ENCODE measurements at places on chromosomes 11 and 22.
A peak's percentile ranks its signal among the peaks of the same experiment; 100 is the strongest.

DNA sequence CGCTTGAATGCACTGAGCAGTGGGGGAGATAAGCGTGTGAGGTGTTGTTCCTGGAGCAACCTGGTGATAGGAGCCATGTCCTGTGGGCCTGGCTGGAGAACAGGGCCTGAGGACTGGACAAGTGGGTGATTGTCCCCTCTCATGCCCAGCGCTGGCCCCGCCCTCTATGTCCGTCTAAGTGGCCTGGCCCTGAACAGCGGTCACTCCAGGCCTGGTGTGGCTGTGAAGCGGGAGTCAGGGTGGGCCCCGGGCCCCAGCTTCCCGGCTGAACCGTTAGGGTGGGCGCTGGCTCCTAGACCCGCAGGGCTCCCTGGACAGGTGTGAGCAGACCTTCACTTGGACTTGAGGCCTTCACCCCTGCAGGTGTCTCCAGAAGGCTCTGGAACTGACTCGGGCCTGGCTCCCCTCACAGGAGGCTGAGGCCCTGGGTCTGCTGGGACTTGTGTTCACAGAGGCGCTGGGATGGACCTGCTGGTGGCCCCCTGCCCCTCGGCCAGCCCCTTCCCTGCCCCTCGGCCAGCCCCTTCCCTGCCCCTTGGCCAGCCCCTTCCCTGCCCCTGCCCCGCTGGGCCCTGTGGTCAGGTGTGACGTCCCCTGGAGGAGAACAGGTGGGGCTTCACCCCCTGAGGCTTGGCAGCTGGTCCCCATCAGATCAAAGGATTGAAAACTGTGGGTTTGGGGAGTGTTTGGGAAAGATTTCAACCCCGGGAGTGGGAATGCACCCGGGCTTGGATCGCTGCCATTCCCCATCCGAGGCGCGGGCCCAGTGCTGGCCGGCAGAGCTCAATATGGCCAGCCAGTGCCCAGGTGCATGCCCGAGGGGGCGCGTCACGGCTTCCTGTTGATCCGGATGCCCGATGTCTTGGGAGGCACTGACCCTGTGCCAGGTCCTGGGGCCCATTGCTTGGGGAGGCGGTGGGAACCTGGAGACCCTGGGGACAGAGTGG is 3.2 kb upstream of the MUC6 start:
- DNase-seq: peak; percentile 54

- DNase-seq: peak; percentile 38
These were observed 140.4 kb upstream of the TBCEL start for GRCh38 chr11:120883404-120884080.

- DNase-seq: no peak
These were observed 392.9 kb downstream of the NTM start for GRCh38 chr11:131763193-131763890.

GRCh38 chr11:12914400-12914912 is 94.7 kb upstream of the RASSF10 start:
- DNase-seq: no peak

DNA sequence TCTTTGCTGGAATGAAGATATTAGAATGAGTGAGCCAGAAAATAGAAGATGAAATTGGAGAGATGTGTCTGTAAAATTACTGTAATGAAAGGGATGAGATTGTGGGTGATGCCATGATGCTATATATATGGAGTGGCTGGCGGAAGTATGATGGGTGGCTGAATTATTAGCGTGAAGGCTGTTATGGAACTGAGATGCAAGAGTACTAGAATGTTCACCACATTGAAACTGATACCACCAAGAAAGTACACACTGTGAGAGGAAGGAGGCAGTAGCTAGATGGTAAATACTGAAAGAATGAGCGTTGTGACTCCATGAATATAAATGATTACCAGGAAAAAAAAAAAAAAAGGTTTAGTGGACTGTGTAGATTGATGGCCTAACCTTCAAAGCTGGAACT is 411.9 kb downstream of the CNTN5 start:
- no peak for DNase-seq

GRCh38 chr22:23083315-23084021 is 13.1 kb downstream of the GNAZ start:
- no peak for DNase-seq

- DNase-seq: no peak
These were observed 174.2 kb upstream of the ARHGAP20 start for GRCh38 chr11:110886288-110886970.

DNA sequence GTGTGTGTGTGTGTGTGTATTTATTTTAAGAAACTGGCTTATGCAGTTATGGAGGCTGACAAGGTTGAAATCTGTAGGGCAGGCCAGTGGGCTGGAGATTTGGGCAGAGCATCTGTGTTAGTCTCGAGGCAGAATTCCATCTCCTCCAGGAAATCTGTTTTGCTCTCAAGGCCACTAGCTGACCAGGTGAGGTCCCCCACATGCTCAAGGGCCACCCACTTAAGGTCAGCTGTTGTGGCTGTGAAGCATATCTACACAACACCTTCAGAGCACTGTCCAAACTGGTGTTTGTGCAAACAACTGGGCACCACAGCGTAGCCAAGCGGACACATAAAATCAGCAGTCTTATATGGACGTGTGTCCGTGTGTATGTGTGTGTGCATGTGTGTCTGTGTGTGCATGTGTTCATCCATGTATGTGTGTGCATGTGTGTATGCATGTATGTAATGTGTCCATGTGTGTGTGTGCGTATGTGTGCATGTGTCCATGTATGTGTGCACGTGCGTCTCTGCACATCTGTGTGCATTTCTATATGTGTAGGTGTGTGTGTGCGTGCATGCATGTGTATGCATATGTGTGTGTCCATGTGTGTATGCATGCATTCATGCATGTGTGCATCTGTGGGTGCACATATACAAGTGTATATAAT is 400.9 kb downstream of the BRD1 start:
- DNase-seq: no peak

- DNase-seq: no peak
These were observed 4.4 kb downstream of the BIK start for GRCh38 chr22:43114958-43115357.

Data from right lobe of liver (tissue), 6 donors.